Activated CD4-positive, alpha-beta T cell treated with anti-CD3 and anti-CD28 coated beads for 36 hours (primary cell): ENCODE measurements at places on chromosomes 4 and X. TPM values are rescaled to one million over a fixed set of nuclear protein-coding genes. Genes with fewer than 3 reads are reported as not detected.

- no peak overlapping the region for H3K4me3 ChIP-seq
- no peaks in the 10 kb centered on the region for H3K36me3 ChIP-seq
- H3K27me3 ChIP-seq, result peaks cover 3% of the 10 kb centered on the region
- peak; percentile 16 for DNase-seq
Observed at GRCh38 chrX:52271206-52271605, 86.5 kb downstream of the MAGED4 start.

- H3K36me3 ChIP-seq, result no peaks in the 10 kb centered on the region
- no peak for DNase-seq
- no peak overlapping the region for H3K4me3 ChIP-seq
- H3K27me3 ChIP-seq, result peaks cover 2% of the 10 kb centered on the region
- H3K27ac ChIP-seq, result no peak overlapping the region
- no peaks in the 10 kb centered on the region for H3K4me1 ChIP-seq
Observed at GRCh38 chr4:84892950-84893349, 73.5 kb downstream of the WDFY3 start.

The STATH gene
- total RNA-seq, result not detected

The RHOH gene
- total RNA-seq, result 83.6 TPM

The SLC35A2 gene
- 20.3 TPM for total RNA-seq

The AMOT gene
- 1.5 TPM for total RNA-seq
